ENCODE measurements at places on chromosomes 1 and 21. TPM values are rescaled to one million over a fixed set of nuclear protein-coding genes. Genes with fewer than 3 reads are reported as not detected.

ITLN2 gene
- not detected for total RNA-seq

RNU1-2 gene
- total RNA-seq, result under 0.01 TPM

ITPKB gene
- total RNA-seq, result 18.8 TPM

PCAT6 gene
- total RNA-seq, result 1.2 TPM

CD5L gene
- total RNA-seq, result not detected

RPE65 gene
- not detected for total RNA-seq

FAM177B gene
- total RNA-seq, result not detected

FMN2 gene
- total RNA-seq, result 0.79 TPM

ERG gene
- not detected for total RNA-seq

VHLL gene
- not detected for total RNA-seq

LCE1C gene
- total RNA-seq, result not detected

LAD1 gene
- total RNA-seq, result 33.3 TPM

Measured in placental epithelial cell (primary cell).